ENCODE measurements at places on chromosomes 16 and 17. TPM values are rescaled to one million over a fixed set of nuclear protein-coding genes. Genes with fewer than 3 reads are reported as not detected.

The KRTAP4-3 gene
- total RNA-seq: not detected

The MARF1 gene
- total RNA-seq: 98.3 TPM

The ERI2 gene
- total RNA-seq: 24.2 TPM

The SYNGR2 gene
- total RNA-seq: 119 TPM

The KRT33A gene
- not detected for total RNA-seq

The SHPK gene
- 22.8 TPM for total RNA-seq

The MMP28 gene
- 23.5 TPM for total RNA-seq

GRCh38 chr16:22788193-22788530 lies 25.8 kb upstream of the HS3ST2 start:
- DNase-seq: no peak

- DNase-seq: no peak
Measured at GRCh38 chr17:33442320-33442719, 149.2 kb upstream of the ASIC2 start.

- DNase-seq: no peak
Measured at GRCh38 chr17:67602444-67602843, 115.3 kb upstream of the NOL11 start.

DNA sequence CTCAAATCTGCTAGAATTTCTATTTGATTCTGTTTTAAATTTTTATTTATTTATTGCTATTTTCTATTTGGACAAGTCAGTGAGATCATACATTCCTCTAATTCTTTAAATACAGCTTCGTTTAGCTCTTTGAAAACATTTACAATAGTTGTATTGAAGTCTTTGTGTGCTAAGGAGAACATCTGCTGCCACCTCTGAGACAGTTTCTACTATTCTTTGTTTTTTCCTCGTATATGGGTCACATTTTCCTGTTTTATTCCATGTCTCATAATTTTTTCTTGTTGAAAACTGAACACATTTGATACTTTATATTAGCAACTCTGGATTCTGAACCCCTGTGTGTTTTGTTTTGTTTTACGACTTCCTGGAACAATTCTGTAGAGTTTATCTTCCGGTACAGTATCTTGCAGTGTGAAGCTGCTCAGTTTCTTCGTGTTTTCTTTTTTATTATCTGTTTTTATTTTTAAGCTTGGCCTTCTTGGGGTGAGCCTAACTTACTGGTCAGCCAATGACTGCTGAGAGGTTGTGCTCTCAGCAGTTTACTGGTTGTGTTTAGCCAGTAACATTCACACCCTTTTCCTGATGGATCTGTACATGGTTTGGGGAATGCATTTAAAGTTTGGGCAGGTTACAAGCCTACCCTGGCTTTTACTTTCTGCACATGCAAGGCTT lies 99.0 kb downstream of the CA4 start:
- no peak for DNase-seq

GRCh38 chr17:66386498-66387351 lies 84.3 kb downstream of the PRKCA start:
- peak; percentile 54 for DNase-seq

- DNase-seq: no peak
Measured at GRCh38 chr17:77634710-77635109, 323.8 kb upstream of the TNRC6C start.

- DNase-seq: no peak
Measured at GRCh38 chr17:1108478-1108764, 71.4 kb downstream of the ABR start.

DNA sequence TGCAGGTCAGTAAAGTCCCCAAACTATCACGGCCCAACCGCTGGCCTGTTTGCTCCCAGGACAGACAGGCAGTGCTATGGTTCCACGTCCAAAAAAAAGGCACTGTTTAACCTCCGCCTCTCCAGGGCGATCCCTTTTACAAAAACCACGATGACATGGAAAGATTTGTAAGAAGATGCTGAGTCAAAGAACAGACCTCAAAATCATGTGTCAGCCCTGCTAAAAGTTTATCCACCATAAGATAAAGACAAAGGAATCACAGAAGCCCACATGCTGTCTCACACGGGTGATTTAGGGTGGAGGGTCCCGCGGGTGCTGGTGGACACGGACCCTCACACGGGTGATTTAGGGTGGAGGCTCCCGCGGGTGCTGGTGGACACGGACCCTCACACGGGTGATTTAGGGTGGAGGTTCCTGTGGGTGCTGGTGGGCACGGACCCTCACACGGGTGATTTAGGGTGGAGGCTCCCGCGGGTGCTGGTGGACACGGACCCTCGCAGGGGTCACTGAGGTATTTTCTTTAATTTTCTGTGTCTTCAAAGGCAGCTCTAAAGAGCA lies 117.2 kb upstream of the METRNL start:
- no peak for DNase-seq

GRCh38 chr17:6101706-6102105 lies 31.5 kb downstream of the WSCD1 start:
- DNase-seq: no peak

GRCh38 chr16:57658130-57658877 lies 9.8 kb upstream of the ADGRG3 start:
- DNase-seq: no peak

GRCh38 chr17:41728056-41728455 lies 6.4 kb downstream of the HAP1 start:
- DNase-seq: no peak

- DNase-seq: peak; percentile 70
Measured at GRCh38 chr16:9008601-9009260, 45.0 kb upstream of the USP7 start.

DNA sequence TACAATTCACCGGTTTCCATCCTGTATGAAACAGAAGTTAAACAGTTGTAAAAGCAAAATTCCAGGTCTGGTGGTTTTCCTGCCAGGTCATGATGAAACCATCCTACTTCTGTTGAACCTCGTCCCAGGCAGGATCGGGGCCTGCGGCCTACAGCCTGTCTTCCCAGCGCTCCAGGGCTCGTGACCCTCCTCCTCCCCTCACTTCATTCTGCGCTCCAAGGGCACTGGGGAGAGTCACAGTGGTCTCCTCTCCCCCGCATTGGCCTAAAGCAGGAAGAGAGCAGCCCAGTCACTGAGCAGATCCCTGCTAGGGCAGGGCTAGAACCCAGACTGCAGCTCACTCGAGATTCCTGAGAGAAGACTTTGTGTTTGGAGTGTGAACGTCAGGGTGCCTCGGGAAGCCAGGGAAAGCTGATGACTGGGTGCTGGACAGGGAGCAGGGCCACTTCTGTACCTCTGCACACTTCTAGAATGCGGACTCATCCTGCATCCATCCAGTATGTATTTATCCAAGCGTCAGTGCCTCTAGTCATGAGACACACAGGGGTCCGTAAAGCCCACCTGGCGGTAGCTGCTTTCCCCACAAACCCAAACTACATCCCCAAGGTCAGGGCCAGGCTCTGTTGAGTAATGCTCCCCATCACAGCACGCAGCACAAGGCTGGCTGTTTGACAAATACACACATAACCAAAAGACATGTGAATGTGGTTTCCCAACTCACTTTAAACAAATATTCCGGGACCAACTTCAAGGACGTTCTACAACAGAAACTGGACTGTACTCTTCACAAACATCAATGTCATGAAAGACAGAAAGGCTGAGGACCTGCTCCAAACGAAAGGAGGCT lies 1.7 kb upstream of the ITGAE start:
- DNase-seq: peak; percentile 47

GRCh38 chr17:76667491-76667755 lies 23.9 kb upstream of the ST6GALNAC1 start:
- no peak for DNase-seq

DNA sequence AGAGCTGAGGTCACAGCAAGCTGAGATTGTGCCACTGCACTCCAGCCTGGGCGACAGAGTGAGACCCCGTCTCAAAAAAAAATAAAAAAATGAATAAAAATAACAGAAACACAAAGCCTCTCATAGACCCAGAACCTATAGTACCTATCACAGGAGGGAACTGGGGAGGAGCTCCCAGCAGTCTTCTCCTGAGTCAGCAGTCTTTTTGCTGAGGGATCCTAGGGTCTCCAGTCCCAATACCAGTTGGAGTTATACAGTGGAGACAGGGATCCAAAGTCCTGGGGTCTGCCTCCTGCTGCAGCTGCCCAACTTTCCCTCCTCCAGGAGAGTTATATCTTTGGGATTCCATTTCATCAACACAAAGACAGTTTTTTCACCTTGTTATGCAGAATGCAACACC lies 3.7 kb upstream of the TMUB2 start:
- no peak for DNase-seq

DNA sequence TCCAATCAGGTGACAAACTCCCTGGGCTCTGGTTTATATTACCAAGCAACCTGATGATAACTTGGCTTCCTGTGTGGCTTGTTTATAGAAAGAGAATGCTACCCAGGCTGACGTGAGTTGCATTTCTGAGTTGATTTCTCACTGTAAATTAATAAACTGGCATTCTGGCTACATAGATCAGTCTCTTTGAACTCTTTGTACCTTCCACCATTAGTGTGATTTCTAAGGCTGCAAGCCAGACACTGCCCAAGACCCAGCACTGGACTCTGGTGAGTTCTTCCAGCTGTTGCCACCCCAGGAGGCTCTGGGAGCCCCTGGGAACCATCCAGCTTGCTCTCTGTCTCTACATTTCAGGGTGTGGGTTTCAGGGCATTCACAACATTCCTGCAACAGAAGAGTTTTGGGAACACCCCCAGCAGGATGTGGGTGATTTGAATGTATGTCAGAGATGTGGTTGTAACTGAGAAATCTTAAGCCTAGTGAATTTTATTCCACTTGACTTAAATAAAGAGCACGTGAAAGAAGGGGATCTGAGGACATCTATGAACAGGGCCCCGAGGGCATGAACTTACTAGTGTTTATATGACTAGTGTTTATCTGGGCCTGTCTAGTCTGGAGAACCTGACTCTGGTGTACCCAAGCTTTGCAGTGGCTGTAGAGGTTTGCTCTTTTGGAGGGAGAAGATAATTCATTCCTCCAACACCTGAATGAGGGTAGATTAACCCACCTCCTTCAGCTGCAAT lies 30.3 kb upstream of the LRRC37A start:
- no peak for DNase-seq

DNA sequence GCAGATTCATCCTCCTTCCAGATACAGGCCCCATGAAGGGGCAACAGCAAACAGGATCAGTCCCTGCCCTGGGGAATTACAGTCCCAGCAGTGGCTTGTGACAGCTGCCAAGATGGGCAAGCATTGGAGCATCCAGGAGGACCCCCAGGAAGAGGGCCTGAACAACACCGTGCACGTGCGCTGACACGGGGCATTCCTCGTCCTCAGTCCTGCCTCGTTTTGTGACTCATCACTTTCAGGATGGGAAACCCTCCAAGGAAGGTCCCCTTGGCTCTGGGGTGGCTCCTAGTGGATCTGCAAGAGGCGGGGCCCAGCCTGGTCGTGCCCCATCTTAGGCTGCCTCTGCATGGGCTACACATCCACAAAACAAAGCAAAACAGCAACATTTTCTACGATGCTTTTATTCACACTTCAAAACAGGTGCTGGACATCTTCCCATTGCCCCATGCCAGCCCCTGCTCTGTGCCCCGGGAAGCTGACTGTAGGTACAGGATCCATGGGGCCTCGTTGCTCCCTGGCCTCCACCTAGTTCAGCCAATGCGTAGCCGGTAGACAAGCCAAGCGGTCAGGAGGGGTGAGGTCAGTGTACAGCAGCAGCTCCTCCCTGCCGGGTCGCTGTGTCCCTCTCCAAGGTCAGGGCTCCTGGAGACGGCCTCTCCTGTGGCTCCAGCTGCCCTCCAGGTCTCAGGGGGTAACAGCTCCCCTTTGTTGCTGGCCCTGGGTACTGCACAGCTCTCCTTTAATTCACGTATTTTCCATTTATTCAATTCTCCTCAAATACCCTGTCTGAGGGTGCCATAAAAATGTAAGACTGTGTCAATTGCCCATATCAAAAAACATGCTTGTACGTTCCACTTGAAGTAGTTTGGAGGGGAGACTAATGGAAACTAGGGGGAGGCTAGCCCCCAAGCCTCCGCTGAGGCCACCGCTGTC lies 32.2 kb downstream of the ACTG1 start:
- DNase-seq: no peak

- DNase-seq: no peak
Measured at GRCh38 chr17:14308636-14308964, 7.7 kb downstream of the HS3ST3B1 start.

DNA sequence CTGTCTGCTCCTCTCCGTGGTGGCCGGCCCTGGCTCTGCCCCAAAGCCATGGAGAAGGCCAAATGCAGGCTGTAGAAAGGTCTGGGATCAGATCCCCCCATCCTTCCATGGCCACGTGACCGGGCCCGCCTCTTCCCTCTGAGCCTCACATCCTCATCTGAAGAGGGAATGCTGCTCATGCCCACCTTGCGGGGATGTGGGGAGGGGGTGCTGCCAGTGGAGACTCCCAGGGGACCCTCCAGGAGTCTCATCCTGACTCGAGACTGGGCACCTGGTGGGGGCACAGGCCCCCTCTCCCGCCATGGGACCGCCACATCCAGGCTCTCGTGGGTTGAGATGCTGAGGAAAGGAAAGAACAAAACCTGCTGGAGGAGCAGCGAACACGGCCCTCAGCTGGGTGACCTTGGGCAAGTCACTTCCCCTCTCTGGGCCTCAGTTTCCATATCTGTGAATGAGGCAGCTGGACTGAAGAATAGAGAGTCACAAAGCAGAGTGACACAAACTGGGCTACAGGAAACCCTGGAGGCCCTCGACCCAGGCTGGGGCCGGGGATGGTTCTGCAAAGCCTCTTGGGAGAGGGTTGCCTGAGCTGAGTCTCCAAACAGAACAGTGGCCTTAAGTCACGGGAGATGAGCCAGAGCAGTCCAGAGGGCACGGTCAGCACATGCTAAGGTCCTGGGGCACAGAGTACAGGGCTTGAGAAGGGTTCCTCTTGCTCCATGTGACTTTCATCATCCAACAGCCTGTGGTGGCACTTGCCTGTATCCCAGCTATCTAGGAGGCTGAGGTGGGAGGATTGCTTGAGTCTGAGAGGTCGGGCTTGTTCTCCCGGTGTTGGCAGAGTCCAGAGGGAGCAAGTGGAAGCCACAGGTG lies 30.1 kb downstream of the SOCS1 start:
- no peak for DNase-seq

GRCh38 chr16:89613954-89614459 lies 565 bp downstream of the DPEP1 start:
- no peak for DNase-seq

DNA sequence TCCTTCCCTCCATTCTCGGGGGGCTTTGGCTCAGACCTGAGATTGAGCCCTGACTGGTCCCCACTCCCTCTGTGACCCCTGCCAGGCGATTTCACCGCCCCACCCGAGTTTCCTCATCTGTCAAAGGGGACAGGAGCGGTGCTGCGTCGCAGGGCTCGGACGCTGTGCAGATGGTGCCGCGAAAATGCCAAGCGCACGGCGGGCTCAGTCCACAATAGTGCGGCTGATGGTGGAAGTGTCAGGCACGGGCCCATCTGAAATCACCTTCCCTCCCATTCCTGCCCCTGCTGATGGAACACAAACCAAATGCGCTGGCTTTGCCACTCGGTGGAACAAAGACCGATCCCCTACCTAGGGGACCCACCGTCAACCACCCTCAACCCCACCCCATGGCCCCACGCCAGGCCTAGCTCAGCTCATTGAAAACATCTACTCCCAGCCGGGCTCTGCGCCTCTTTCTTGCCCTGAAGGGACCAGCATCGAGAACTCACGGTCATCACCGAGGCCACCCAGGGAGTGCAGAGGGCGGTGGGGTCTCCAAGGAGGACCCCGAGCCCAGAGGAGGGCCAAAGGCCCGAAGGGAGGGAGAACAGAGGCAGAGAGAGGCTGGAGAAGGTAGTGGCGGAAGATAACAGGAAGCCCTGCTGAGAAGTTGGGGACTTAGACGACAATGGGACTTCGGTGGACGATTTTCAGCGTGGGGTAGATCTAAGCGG lies 1.4 kb downstream of the CARHSP1 start:
- no peak for DNase-seq

All from ureter (tissue), 1 donor.